Neural crest cell (in vitro differentiated cells): ENCODE measurements at places on chromosomes 13 and 19. TPM values are rescaled to one million over a fixed set of nuclear protein-coding genes. Genes with fewer than 3 reads are reported as not detected.
A peak's percentile ranks its signal among the peaks of the same experiment; 100 is the strongest.

The MEIOSIN gene
- not detected in 2 replicates for total RNA-seq

The B9D2 gene
- 11.7 and 13.8 TPM in 2 replicates for total RNA-seq

- DNase-seq = no peak
- peaks cover 21% of the 10 kb centered on the region for H3K4me1 ChIP-seq
- no peak overlapping the region for H3K27ac ChIP-seq
- H3K27me3 ChIP-seq = peaks cover 36% of the 10 kb centered on the region
Observed at GRCh38 chr19:35253316-35254286, 4.8 kb downstream of the LSR start.

GRCh38 chr13:46605076-46605824 is 52.3 kb downstream of the LRCH1 start:
- DNase-seq = no peak
- H3K27ac ChIP-seq = no peak overlapping the region
- H3K4me3 ChIP-seq = no peak overlapping the region
- H3K27me3 ChIP-seq = no peaks in the 10 kb centered on the region
- peaks cover 3% of the 10 kb centered on the region for H3K36me3 ChIP-seq

DNA sequence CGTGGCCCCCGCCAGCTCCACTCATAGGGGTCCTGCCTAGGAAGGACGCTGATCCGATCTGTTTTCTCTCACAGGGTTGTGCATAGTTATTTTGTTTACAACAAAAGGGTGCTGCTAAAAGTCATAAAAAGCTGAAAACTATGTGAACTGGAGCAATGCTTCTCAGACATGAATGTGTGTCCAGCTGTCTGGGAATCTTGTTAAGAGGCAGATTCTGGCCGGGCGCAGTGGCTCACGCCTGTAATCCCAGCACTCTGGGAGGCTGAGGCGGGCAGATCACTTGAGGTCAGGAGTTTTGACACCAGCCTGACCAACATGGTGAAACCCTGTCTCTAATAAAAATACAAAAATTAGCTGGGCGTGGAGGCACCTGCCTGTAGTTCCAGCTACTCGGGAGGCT is 8.6 kb downstream of the LRRC4B start:
- H3K4me1 ChIP-seq = peaks cover 36% of the 10 kb centered on the region
- H3K27ac ChIP-seq = no peak overlapping the region
- no peaks in the 10 kb centered on the region for H3K36me3 ChIP-seq
- DNase-seq = no peak
- H3K4me3 ChIP-seq = no peak overlapping the region
- peaks cover 3% of the 10 kb centered on the region for H3K27me3 ChIP-seq

DNA sequence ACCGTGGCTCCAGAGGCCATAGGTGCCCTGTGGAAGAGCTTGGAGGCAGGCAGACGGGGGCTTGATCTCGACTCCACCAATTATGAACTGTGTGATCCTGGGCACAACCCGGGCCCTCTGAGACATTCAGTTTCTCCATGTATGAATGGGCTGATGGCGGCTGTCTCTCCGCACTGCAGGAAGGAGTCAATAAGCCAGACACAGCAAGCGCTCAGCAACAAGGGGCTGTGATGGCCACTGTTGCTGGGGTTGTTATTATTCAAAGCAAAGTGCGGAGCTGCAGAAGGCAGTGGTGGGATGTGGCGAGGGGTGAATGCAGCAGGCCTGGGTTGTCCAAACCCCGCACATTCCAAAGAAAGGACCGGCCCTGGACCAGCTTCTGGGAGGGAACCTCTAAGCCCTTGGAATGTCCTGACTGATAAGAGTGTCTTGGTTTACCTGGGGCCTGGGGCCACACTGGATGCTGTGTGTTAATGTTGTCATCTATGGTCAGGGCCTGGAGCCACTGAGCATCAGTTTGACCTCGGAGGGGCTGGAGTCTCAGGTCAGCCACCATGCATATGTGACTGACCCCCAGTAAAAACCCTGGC is 8.3 kb downstream of the TMEM143 start:
- no peak overlapping the region for H3K27ac ChIP-seq
- H3K4me1 ChIP-seq = peaks cover 32% of the 10 kb centered on the region
- H3K4me3 ChIP-seq = peak overlapping the region; percentile 11
- H3K36me3 ChIP-seq = no peaks in the 10 kb centered on the region
